ENCODE measurements at places on chromosomes 7 and 10.

DNA sequence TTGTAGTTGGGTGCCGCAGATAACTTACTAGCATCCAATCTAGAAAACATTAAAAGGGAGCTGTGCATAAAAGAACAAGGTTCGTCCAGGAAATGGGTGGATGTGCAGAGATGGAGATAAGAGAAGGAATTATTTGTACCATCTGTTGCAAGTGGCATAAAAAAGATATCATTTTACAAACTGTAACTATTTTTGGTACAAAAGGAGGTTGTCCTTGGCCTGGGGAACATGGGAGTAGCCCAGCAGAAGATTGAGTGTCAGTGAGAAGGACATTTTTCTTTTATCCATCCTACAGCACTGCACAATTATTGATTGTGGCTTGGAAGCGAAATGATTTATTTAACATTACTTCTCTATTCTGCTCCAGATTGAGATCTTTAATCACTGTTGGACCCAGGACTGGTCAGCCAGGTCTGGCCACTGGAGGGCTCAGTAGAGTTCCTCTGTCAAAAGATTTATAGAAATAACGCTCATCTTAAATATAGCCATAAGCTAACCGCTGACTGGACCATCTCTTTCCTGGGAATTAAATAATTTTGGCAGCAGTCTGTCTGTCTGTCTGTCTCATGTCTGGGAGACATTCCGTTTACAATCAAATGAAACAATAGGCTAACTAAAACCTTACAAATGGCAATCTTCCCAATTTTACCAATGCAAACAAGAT is 254.1 kb downstream of the KIAA1217 start:
- no peak for DNase-seq

DNA sequence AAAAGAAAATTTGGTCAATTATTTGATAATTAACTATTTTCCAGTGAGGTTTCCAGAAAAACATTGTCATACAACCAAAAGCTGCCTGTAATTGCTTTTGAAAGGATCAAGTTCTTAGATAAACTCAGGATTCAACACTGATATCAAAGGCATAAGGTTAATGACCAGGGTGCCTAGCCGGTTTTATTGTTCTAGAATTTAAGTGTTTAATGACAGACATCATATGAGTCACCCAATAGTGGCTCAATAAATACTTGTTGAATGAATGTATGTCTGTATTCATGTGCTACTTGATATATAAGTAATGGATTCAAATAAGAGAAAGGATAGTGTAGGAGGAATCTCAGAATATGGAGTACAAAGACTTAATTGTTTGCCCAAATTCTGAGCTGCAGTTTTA is 196.1 kb upstream of the LRGUK start:
- peak; percentile 32 for DNase-seq

GRCh38 chr7:35512716-35513115 is 182.2 kb downstream of the HERPUD2 start:
- no peak for DNase-seq

- DNase-seq = no peak
Measured at GRCh38 chr7:153320005-153320404, 560.5 kb downstream of the ACTR3B start.

- no peak for DNase-seq
Measured at GRCh38 chr10:76871697-76872295, 765.8 kb downstream of the KCNMA1 start.

DNA sequence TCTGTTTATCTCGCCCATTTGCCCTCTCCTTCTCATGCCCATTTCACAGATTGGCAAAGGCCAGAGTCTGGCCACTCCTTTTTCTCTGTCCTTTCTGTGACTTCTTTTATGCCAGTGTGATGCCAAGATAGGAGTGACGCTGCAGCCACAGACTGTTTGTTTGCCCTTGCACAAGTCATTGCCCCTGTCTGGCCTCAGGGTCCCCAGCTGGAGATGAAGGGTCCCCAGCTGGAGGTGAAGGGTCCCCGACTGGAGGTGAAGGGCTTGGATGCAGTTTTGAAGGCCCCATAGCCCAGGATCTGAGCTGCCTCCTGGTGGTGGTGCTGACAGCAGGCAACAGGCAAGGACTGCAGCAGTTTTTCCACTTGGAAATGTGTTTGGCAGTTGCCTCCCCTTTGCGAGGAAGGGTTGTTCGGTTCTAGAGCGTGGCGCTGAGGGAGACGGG is 50.8 kb upstream of the SLC29A3 start:
- no peak for DNase-seq

GRCh38 chr7:74653686-74654181 is 3.8 kb upstream of the GTF2I start:
- no peak for DNase-seq

DNA sequence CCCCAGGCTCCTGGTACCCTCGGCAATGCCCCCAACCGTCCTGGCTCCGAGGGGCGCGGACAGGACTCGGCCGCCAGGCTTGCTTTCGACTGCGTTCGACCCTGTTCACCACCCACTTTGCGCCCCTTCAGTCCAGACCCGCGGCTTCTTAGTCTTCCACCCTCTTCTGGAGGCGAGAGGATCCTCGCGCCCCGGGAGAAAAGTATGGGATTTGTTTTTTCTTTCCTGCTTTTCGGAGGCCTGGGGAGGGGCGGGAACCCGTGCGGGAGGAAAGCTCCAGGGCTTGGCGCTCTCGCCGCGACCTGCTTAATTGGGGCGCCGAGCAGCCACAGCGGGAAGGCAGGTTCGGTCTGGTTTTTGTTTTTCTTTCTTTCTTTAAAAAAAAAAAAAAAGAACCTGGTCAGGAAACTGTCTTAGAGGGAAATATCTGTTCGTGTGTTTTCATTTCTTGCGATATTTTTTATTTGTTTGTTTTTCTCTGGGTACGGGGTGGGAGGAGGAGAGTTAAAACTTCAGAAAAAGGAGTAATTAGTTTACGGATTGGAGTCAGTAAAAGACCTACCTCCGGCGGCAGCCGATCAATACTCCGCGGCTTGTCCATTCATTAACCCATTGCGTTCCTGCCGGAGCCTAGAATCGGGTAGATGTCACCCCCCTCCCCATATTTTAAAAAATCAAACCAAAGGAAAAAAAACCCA is 1.6 kb downstream of the EMX2 start:
- DNase-seq = no peak

- DNase-seq = no peak
Measured at GRCh38 chr10:132786476-132786883, 533 bp upstream of the NKX6-2 start.

Measured in M059J (cell line).